ENCODE measurements at places on chromosomes 12 and 14.

- no peak for DNase-seq
Observed at GRCh38 chr12:68139001-68139400, 20.5 kb downstream of the IFNG start.

DNA sequence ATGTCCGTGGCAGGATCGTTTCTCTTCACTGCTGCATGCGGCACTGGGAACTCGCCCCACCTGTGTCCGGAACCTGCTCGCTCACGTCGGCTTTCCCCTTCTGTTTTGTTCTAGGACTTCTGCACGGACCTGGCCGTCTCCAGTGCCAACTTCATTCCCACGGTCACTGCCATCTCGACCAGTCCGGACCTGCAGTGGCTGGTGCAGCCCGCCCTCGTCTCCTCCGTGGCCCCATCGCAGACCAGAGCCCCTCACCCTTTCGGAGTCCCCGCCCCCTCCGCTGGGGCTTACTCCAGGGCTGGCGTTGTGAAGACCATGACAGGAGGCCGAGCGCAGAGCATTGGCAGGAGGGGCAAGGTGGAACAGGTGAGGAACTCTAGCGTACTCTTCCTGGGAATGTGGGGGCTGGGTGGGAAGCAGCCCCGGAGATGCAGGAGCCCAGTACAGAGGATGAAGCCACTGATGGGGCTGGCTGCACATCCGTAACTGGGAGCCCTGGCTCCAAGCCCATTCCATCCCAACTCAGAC is 1.2 kb downstream of the FOS start:
- no peak for DNase-seq

DNA sequence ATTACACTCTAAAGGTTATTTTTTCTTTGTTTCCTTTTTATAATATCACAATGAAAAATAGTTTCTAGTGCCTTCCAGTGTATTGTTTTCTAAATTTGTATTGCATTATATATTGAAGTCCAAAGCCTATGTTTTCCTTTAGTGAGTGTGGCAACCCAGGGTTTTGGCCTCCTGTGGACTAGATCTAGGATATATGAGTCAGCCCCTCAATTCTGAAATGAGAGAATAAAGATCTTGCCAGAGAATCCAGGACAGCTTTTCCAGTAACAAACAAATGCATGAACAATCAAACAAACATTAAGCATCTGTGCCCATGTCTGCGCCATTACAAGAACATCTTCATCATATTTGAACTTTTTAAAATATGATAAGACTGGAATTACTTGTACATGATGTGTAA is 70.7 kb upstream of the SSTR1 start:
- no peak for DNase-seq

DNA sequence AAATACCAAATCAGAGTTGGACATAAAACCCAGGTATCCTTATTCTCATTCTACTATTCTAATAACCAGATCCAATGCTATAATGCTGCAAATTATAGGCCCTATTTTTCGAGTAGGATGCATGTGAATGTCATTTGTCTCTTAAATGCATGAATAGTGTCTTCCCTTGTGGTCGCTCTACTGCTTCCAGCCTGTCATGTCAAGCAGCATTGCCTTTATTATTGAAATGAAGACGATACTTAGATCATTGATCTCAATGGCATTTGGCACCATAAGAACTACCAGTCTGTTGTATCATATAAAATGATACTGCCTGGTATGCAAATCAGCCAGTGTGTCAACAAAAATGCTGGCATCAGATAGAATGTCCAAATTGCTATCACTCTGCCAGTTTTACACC is 649.1 kb downstream of the DIO2 start:
- DNase-seq, result no peak

DNA sequence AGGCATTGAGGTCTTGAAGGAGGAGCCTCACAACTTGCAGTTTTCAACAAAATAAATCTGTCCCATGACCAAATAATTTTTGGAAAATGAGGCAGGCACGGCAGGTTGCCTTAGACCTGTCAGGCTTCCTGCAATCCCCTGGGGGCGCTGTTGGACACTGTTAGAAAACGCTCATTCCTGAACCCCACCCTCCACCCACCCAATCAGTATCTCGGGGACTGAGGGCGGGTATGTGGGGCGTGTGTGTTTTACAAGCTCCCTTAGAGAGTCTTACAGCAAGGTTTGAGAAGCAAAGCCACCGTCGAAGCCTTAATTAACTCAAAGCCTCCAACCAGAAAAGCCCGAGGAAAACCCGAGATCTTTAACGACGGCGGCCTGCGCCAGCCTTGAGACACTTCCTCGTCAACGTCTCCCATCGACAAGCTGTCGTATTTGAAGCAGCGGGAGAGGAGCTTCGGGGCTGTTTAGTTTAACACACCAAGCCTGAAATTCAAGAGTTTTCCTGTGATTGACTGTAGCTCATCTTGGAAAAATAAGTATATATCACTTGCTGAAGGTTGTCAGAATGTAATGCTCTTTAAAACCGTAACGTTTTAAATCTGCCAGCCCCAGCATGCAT is 123.0 kb downstream of the GLT1D1 start:
- peak; percentile 49 for DNase-seq

DNA sequence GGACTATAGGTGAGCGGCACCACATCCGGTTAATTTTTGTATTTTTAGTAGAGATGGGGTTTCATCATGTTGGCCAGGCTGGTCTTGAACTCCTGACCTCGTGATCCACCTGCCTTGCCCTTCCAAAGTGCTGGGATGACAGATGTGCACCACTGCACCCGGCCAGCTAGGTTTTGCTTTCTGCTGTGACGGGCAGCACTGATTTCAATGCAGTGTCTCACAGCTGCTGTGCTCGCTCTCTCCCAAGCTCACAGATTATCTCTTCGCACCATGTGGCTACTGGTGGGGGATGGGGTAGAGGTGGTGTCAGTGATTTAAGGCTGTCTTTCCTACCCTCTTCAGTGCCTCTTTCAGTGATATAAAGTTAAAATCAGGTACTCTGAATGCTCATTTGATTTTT is 909.1 kb downstream of the TRHDE start:
- DNase-seq, result no peak

- DNase-seq, result peak; percentile 39
Observed at GRCh38 chr12:572532-572899, 90.7 kb downstream of the NINJ2 start.

GRCh38 chr14:68547305-68548193 is 245.3 kb downstream of the ZFP36L1 start:
- DNase-seq, result no peak

- no peak for DNase-seq
Observed at GRCh38 chr12:104340925-104341611, 37.5 kb downstream of the EID3 start.

- peak; percentile 16 for DNase-seq
Observed at GRCh38 chr14:100771121-100771800, 44.6 kb downstream of the DLK1 start.

DNA sequence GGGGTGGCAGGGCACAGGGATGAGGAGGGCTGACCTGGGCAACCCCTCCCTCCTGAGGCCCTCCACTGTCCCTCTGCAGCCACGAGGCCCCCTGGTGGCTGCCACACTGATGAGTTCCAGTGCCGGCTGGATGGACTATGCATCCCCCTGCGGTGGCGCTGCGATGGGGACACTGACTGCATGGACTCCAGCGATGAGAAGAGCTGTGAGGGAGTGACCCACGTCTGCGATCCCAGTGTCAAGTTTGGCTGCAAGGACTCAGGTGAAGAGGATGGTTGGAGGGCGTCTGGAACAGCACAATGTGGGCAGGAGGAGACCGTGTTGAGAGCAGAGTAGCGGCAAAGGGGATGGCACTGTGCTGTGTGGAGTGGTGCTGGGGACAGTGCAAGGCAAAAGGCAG is 25.7 kb upstream of the LRP1-AS start:
- DNase-seq, result peak; percentile 57

- DNase-seq, result no peak
Observed at GRCh38 chr12:25970082-25970481, 11.6 kb downstream of the RASSF8 start.

DNA sequence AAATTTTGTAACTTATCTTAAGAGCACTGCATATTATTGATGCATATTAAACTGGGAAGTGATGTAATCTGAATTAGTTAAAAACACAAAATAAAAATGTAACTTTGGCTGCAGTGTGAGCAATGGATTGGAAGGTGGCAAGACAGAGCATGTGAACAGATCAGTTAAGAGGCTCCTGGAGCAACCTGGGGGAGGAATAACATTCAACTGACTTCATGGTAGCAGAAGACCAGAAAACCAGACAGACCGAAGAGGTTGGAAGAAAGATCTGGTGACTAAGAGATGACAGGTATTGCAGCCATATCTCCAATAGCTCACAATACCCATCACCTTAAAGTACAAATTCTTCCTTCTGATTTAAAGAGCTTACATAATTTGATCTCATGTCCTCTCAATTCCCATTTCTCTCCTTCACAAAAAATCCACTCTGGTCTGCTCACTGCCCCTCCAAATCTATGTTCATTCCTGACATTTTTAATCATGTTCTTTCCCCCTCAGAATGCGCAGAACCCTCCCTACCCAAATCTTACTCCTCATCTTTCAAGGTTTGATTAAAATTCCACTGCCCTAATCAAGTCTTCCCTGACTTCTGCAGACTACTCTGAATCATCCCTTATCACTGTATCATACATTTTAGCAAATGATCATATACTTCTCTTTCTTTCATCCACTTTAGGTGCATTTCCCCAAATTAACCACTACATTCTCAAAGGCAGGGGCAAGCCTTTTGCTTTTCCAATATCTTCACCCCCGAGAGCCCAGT is 51.5 kb downstream of the DUSP16 start:
- no peak for DNase-seq

GRCh38 chr14:98957211-98958047 is 314.6 kb downstream of the BCL11B start:
- peak; percentile 89 for DNase-seq

DNA sequence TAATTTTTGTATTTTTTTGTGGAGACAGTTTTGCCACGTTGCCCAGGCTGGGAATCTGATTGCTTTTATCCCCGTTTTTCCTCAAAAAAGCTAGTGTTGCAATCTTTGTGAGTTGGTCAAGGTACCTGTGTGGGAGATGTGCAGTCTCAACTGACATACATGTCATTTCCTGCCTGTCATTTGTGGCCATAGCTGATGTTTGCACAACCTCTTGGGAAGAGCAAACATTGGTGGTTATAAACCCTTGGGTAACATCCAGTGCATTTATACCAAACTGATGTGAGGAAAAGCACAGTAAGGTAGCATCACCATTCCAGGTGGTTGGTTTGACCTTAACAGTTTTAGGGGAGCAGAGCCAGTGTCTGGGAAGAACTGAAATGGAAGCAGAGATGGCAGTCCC is 54.7 kb downstream of the ATG14 start:
- DNase-seq, result peak; percentile 66

- peak; percentile 68 for DNase-seq
Observed at GRCh38 chr14:61025251-61026223, 44.5 kb downstream of the SLC38A6 start.

DNA sequence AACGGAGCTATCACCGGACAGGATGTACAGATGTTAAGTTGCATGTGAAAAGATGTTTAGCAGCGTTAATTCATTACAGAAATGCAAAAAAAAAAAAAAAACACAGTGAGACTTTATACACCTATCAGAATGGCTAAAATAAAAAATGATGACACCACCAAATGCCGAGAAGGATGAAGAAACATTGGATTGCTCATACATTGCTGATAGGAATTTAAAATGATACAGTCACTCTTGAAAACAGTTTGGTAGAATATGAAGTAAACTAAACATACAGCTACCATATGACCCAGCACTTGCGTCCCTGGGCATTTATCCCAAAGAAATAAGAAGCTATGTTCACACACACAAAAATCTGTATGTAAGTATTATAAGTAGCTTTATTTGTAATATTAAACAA is 574.1 kb downstream of the SLC16A7 start:
- DNase-seq, result no peak

DNA sequence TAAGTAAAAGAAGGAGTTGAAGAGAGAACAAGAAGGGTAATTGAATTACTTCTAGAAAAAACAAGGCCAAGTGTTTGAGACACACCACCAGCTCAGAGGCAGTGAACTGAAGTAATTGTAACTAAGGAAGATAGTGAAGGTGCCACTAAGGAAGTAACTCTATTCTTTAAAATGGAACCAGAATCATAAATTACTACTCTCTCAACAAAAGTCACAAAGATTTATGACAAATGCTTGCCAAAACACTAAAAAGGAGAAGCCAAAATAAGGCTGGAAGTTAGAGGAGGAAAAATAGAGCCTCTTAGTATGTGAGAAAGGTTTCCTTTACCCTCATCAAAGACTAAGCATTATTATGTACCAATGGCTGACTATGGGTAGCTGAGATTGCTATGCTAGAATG is 208.5 kb downstream of the MDGA2 start:
- no peak for DNase-seq

GRCh38 chr14:23604675-23605170 is 26.1 kb upstream of the JPH4 start:
- DNase-seq, result no peak

DNA sequence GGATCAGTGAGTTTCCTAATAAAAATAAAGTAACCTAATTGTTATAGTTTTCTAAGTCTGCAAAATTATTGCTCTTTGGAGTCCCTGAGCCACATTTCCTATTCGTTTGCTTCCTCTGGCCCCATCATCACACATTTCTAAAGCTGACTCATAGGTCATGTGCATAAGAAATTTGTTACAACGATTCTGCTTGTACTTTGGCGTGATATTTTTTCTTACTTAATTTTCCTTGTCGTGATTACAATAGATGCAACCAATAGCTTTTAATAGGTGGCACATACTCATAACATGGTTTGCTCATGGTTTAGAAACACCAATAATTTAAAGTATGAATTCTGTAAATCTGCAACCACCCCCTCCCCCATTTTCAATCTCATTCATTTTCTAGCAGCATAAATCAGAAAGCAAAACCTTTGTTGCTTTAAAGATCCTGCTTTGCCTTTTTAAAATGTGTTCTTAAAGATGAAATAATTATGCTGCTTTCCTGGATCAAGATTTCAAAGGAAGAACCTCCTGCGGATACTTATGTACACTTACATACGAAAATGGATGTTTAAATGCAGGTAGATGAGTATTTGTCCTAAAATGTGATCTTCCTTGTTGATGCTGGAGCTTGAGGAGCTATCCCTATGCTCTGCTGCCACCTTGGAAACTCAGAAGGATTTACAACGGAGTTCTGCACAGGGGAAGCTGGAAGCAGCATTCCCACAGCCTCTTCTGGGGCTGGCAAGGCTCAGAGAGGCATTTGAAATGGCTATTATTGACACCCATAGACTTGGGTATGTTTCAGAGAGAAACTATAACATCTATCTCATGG is 1.7 kb upstream of the FLRT2 start:
- no peak for DNase-seq

DNA sequence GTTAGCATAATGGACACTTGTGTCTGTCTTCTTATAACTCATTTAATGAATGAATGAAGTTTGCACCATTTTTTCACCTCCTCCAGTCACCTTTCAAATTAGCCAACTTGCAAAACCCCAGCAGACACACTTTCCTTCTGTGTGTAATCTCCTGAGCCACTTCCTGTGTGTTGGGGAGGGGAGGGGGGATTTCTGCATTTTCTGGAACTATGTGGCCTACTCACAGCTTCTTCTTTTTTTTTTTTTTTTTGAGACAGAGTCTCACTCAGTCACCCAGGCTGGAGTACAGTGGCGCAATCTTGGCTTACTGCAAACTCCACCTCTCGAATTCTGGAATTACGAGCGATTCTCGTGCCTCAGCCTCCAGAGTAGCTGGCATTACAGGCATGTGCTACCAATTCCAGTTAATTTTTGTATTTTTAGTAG is 4.1 kb upstream of the SERPINA1 start:
- DNase-seq, result peak; percentile 95

GRCh38 chr12:40946612-40947194 is 241.4 kb upstream of the PDZRN4 start:
- peak; percentile 56 for DNase-seq
